ENCODE measurements at places on chromosomes 12 and 14. TPM values are rescaled to one million over a fixed set of nuclear protein-coding genes. Genes with fewer than 3 reads are reported as not detected.

Gene TAMALIN
- total RNA-seq, result 6.5 TPM

Gene ACOT4
- total RNA-seq, result 0.46 TPM

Gene MYF6
- total RNA-seq, result not detected

Gene TSHR
- total RNA-seq, result not detected

Data from smooth muscle cell of bladder (primary cell).